Activated CD4-positive, CD25-positive, alpha-beta regulatory T cell treated with anti-CD3 and anti-CD28 coated beads, Interleukin-2, amount 50 U/mL, for 72 hours (primary cell): ENCODE measurements at places on chromosomes 5 and 9.

DNA sequence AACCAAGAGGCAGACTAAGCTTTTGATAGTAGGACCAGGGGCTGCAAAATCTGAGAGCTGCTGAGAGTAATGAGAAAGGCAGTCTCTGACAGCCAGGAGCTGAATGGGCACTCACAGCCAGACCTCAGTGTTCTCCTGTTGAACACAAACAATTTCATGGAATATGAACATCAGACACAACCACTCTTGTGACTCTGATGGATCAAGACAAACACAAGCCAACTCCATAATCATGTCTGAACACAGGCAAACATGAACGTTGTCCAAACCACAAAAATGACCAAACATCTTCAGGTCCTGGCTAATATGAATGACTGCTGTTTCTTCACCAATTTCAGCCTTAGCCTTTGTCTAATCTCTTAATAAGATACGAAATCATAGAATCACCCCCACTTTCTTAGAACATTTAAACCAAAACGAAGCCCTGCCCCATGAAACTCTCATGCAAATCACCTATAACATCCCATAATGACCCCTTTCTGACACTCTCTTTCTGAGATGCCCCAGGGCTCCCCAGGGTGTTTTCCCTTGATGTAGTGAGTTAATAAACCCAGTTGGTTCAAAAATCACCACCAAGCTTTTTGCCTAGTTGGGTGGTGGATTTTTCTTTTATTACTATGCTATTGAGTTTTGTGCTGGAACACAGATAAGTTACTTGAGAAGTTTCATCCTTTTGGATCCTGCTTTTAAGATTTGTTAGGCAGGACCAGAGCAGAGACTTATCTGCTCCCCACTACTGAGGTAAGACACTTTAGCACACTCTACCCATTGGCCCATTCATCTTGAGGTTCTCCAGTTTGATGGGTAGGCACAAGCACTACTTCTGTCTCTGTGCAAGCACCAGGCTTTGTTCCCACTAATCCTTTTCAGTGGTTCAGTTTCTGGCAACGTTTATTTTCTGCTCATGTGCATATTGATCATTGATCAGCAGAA is 5.9 kb upstream of the ERAP2 start:
- peak; percentile 40 for DNase-seq

GRCh38 chr5:84260140-84260539 is 124.5 kb downstream of the EDIL3 start:
- DNase-seq, result no peak

- DNase-seq, result no peak
Observed at GRCh38 chr5:81980160-81980559, 8.3 kb downstream of the ATG10 start.

- DNase-seq, result no peak
Observed at GRCh38 chr9:111411266-111411665, 72.9 kb downstream of the ECPAS start.

- no peak for DNase-seq
Observed at GRCh38 chr9:121700165-121700831, 48.9 kb downstream of the DAB2IP start.

GRCh38 chr9:127185181-127185580 is 62.7 kb upstream of the ANGPTL2 start:
- no peak for DNase-seq

- no peak for DNase-seq
Observed at GRCh38 chr5:124301850-124302249, 444.6 kb downstream of the ZNF608 start.

GRCh38 chr5:141534492-141535213 is 45.8 kb downstream of the PCDHGC5 start:
- DNase-seq, result no peak

- no peak for DNase-seq
Observed at GRCh38 chr5:172199446-172199845, 5.5 kb downstream of the EFCAB9 start.

DNA sequence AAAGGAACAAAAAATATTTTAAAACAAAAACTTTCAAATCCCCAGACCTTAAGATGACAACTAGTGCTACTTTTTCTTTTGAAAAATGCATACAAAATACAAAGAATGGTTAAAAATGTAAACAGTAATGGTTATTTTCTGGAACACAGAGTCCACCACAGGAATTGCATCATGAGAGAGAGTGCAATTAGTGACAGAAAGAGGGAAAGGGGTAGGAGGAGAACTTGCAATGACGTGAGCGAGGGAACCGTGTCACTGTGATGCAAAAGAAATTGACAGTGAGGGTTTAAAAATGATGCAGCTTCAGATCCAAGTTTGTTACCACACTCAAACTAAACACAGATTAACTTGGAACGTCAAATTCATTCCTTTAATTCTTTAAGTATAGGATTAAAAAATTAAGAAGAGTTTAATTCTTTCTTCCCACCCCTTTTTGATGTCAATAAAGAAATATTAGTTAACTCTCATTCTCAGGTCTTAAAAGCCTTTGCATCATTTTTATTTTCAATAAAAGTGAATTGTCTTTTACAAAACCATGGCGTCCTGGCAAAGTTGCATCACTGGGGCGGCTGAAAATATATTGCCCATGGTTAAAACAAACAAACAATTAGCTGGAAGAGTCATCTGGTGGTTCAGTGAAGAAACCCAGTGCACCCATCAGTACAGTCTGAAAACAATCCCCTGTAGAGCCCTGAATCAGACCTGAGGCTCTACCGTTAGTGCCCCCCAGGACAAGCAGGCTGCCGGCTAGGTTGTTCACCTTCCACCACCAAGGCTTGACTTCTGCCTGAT is 39.5 kb downstream of the MACROH2A1 start:
- DNase-seq, result no peak

DNA sequence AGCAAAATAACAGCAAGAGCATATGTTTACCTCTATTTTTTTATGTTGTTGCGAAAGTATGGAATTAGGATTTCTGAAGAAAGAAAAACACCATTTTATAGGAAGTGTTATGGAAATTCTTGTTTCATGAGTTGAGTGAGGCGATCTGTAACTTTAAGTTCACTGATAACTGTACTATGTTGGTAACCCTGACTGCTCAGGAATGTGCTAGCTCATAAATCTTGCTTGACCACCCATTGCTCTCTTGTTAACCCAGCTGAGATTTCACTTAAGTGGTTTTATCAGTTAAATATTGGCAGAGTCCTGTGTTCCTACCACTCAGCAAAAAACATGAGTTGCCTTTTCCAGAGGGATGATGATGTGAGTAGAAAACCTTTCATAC is 91.1 kb upstream of the STARD4 start:
- DNase-seq, result no peak

- DNase-seq, result no peak
Observed at GRCh38 chr5:54728588-54728915, 211.0 kb downstream of the SNX18 start.

GRCh38 chr9:117315236-117315635 is 99.6 kb downstream of the ASTN2 start:
- no peak for DNase-seq

GRCh38 chr9:35158501-35159280 is 3.1 kb upstream of the UNC13B start:
- no peak for DNase-seq

- DNase-seq, result no peak
Observed at GRCh38 chr5:159906943-159907342, 9.3 kb upstream of the ADRA1B start.

DNA sequence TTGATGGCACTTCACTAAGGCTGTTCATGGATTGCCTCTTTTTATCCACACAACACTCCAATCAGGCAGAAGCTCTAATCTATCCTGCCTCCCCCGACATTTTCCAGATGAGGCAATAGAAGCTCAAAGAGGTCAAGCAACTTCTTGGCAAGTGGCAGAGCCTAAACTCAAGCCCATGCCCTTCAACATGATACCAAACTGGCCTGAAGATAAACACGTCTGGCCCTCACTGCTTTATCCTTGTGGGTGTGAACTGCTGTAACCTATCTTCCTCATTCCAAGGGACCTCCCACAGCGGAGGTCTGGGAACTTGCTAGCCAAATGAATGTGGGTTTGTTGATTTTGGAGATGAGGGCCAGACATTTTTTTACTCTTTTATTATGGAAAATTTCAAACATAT is 9.5 kb downstream of the SLC35A4 start:
- DNase-seq, result no peak

DNA sequence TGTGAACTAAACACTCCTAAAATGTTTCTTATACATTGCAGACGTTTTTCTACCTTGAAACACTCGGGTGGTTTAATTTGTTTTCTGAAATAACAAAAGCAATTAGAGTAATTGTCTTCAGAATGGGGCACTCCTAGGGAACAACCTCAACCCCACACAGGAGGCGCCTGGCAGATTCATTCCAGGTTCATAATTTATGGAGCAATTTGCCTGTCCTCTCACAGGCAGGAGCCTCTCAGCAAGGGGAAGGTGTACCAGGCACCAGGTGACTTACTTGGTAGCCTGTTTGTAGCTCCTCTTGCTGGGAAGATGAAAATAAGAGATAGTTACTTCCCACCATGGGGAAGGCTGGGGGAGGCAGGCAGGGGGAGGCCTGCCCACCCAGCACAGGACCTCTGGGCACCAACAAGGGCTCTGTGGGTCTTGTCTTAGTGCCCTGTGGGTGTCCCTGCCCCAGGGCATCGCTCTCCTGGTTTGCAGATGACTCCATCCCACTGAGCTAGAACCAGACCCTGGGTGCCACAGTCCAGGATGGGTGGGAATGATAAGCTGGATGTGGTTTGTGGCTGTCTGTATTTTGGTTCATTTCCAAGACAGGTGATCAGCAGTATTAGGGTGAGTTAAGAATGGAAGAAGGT is 144.4 kb downstream of the FSTL4 start:
- DNase-seq, result no peak

GRCh38 chr5:107500840-107501239 is 169.9 kb downstream of the EFNA5 start:
- no peak for DNase-seq

DNA sequence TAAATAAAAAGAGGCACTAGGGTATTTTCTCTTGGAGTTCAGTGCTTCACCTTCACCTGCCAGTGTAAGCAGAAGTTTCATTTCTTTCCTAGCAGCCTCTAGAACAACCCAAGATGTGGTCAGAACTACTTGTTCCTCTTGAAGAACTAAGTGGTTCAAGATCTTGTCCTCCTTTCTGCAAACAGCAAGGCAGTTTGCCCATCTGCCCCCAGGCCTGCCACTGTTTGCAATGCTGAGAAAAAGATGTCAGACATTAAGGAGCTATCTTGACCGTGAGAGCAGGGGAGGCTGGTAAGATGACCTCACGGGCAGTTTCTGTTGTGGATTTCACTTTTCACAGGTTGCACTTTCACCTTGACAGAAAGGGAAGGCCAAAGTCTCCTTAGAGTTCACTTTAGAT is 52.0 kb upstream of the KLF4 start:
- no peak for DNase-seq

GRCh38 chr9:115306865-115307264 is 188.9 kb upstream of the TNC start:
- DNase-seq, result no peak

DNA sequence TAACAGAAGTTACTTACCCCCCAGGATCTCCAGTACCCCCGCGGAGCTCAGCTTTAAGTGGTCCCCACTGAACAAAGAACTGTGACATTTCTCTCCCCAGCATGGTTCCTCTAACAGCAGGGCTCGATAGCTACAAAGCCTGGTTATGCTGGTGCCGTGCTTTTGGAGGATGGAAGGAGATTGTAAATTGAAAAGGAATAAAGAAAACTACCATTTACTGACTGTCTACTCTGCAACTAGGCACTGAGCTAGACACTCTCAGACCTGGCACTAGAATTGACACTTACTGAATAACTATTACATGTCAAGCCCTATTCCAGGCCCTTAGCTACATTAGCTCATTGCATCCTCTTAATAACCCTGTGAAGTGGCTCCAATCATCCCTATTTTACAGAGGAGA is 145.3 kb downstream of the TTLL11 start:
- no peak for DNase-seq

DNA sequence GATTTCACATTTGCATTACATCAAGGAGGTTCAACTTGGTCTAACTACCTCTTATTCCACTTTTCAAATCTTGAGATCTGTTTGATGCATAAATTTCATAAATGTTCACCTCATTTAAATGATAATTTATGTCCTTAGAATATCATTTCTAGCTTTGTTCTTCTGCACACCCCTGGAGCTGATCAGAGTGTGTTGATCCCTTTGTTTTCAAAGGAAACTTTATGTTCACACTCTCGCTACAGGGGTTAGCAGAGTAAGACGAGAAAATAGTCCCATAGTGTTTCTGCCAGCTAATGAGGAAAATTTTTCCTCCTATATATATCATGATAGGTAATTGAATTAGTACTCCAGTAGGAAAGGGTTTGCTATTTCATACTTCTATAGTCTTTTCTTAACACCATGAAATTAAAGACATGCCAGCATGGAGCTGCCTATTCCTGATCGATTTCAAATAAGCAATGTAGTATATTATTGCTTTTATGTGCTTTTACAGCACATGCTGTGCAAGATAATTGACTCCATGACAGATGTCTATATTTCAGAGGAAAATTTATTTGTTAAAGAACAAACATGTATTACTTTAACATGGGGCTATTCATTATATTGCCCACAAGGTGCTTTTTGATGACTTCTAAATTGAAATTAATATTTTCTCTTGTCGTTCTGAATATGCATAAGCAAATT is 4.8 kb upstream of the PAM start:
- no peak for DNase-seq

DNA sequence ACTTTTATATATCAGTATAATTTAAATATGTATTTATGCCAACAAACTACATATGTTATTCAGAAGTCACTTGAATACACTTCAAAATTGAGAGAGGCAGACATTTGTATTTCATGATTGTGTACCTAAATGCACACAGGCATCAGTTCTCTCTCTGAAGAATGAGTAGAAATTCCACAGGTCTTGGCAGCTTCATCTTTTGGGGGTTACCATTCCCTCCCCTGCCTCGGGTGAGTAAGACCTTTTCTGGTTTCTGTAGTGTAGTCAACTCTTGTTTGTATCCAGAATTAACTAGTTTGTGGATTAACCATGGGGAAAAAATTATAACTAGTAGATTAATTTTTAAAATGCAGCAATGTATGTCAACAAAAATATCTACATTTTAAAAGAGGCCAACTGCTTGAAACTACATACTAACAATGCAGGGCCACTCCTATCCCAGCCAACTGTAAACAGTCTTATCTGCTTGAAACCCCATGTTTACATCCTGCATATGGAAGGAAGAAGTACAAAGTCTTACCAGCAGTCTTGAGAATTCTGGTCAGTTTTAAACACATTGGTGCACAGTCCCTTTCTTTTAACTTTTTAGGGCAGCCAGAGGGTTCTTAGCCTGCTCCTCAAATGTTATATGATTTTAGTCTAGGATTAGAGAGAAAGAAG is 339.6 kb upstream of the KIF2A start:
- DNase-seq, result no peak

GRCh38 chr9:20872340-20872977 is 159.0 kb downstream of the HACD4 start:
- DNase-seq, result no peak
